ENCODE measurements at places on chromosomes 5 and 9. TPM values are rescaled to one million over a fixed set of nuclear protein-coding genes. Genes with fewer than 3 reads are reported as not detected.

DNA sequence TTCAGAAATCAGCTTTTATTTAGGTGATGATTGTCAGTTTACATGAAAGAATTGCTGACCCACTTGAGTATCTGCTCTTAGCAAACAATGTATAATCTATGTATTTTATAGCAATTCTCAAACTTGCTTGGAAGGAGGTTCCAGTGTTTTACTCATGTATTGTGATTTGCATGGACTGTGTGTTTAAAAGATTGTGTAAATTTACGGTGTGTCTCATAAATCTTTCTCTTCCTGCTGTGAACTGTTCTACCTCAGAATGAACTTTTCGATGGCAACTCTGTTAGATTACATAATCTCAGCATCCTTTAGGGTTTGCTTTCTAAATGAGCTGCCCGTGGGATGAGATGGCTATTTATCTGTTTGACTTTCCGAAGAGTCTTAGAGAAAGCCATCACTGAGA lies 122.5 kb downstream of the MEF2C start:
- DNase-seq, result no peak

Gene GABRA1
- not detected for total RNA-seq

Gene PCDHA4
- total RNA-seq, result 0.24 TPM

DNA sequence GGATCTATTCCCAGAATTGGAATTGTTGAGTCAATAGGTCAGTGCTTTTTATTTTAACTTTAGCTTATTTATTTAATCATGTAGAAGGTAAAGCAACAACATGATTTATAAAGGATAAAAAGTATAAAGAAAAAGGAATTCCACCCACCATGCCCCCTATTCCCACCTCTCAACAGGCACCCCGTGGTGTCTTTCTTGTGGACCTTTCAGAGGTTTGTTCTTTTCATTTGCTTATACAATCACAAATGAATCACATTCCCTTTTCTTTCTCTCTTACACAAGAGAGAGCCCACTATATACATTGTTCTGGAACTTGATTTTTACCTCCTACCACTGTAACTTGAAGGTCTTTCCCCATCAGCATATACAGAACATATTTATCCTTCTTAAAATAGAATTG lies 37.2 kb upstream of the SMIM32 start:
- DNase-seq, result no peak

DNA sequence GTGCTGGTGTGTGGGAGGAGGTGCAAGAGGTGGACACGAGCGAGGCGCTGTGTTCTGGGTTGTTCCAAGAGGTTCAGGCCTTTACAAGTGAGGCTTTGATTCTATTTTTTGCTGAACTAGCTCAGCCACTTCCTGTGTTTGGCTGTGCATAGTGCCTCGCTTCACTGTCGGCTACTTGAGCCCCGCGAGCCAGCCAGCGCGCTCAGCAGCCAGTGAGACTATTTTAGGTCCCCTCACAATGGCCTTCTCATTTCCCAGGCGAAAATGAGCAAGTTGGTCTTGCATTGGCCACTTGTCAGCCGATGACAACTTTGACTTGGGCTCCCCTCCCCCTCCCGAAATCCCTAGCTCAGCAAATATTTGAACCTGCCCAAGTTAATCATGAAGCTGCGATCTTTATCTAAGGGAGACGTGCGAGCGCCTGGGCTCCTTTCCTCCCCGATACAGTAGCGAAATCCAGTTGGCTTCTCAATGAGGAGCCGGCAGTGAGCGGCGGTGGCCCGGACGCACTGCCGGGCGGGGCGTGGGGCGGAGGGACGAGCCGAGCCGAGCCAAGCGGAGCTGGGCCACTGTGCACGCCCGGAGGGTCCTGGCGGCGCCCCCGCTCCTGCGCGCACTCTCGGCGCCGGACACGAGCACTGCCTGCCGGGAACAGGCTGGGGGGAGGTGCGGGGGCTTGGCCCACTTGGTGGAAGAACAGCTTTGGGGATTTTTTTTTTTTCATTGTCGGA lies 72.6 kb downstream of the PIK3R1 start:
- peak; percentile 75 for DNase-seq

GRCh38 chr9:107794259-107794658 lies 304.7 kb upstream of the KLF4 start:
- no peak for DNase-seq

GRCh38 chr5:170362102-170362501 lies 27.1 kb downstream of the KCNMB1 start:
- no peak for DNase-seq

GRCh38 chr5:1010641-1011046 lies 2.0 kb downstream of the NKD2 start:
- peak; percentile 17 for DNase-seq

- DNase-seq, result no peak
Measured at GRCh38 chr9:77554586-77555105, 93.5 kb downstream of the GNA14 start.

DNA sequence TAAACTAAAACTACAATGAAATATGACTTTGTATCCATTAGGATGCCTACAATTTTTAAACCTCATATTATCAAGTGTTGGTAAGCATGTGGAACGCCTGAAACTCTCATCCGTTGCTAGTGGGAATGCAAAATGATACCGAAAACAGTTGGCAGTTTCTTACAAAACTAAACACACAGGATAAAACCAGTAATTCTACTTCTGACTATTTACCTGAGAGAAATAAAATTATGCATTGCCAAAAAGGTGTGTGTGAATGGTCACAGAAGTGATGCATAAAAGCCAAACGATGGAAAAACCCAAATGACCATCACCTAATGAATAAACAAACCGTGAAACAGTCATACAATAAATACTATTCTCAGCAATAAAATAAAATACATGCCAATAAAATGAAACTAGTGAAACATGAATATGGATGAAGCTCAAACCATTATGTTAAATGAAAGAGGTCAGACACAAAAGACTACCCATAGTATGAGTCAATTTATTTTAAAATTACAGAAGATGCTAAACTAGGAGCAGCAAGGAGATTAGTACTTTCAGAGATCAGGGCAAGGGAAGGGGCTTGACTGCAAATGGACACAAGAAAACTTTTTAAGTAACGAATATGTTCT lies 13.4 kb downstream of the AUH start:
- DNase-seq, result no peak

DNA sequence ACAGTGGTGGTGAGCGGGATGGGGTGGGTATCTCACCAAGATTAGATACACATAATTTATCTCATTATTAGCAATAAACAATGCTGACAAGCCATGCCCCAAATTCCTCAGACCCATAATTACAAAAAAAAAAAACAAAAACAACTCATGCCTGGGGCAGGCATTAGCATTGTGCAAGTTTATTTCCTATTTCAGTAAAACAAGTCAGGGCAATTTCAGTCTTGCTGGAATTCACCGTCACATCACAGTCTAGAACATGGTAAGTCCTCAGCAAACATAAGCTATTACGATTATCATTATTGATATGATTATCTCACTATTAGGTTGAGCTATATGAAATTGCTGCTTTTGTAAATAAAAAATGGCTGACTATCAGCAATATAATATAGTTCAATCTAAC lies 57.5 kb upstream of the GNAQ start:
- no peak for DNase-seq

- no peak for DNase-seq
Measured at GRCh38 chr5:177183766-177184360, 50.3 kb downstream of the NSD1 start.

GRCh38 chr5:78830528-78831046 lies 154.5 kb downstream of the ARSB start:
- no peak for DNase-seq

DNA sequence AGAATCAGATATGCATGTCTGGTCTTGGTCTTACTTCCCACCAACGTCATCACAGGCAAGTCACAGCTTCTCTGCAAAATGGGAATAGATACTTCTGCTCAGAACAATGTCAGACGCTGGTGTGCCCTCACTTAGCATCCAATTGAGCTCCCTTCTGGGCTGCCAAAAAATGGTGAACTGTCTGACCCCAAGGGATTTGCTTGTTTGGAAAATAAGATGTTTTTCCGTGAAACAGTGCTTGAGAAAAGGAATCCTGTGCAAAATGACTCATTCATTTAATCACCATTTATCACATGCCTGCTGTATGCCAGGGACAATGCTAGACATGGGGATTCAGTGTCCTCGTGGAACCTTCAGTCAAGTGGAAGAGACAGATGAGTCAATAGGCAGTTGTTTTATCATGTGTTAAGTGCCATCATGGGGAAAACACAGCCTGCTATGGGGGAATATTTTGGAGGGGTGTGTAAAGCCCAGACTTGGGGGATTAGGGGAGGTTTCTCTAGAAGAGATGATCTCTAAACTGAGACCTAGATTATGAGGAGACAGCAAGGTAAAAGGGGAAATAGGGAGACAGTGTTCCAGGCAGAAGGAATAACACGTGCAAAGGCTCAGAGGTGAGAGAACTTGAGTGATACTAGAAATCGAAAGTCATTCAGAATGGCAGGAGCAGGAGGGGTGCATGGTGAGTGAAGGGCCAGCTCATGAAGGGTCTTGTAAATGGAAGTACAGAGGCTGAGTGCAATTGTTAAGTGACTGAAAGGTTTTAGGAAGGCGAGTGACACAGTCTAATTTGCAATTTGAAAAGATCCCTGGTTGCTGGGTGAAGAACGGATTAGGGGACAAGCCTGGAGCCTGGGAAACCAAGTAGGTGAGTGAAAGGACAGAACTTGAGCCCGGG lies 3.9 kb downstream of the NIPAL4 start:
- DNase-seq, result no peak

DNA sequence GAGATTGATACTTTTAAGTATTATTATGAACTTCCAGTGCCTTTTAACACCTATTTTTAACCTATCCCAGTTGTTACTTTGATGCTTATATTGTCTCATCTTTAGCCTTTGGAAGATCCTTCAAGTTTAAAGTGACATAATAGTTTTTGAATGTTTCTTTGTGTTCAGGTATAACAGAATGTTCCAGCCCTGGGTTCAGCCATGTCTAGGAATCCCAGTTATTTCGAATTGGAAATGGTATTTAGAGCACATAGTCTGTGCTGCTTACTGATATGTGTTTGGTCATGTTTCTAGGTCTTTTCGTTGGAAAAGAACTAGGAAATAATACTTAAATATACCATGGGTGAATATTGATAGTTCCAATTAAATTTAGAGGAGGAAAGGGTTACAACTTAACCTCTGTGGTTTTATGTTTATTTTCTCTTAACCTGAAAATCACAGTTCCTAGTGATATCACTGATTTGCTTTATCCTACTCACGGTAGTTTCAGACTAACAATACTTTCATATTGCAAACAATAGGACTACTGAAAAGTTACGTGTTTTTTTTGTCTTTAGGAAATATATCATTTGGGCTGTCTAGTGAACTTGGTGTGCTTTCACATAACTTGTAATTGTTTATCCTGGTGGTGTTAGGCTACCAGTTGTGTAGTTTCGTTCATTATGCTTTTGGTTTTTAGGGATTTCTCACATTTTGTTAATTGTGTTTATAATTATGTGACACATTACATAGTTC lies 37.8 kb downstream of the UHRF2 start:
- DNase-seq, result no peak

- no peak for DNase-seq
Measured at GRCh38 chr9:14063756-14064155, 250.2 kb downstream of the NFIB start.

- no peak for DNase-seq
Measured at GRCh38 chr9:15618540-15619331, 65.9 kb downstream of the CCDC171 start.

DNA sequence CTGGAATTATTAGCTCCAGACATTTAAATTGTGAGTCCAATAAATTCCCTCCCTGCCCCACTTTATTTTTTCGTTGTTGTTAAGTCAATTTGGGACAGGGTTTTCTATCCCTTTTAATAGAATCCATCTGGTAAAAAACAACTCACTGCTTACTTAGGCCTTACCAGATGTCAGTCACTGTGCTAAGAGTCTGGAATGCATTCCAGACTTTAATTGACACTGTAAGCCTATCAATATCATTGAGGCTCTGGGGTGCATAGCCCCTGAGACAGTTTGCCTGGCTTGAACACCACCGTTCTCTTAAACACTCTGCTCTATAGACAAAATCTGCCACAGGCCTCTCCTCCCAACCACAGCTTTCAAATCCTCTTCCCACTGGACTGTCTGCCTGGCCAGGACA lies 175.9 kb downstream of the NSG2 start:
- no peak for DNase-seq

GRCh38 chr5:109329333-109330237 lies 80.2 kb downstream of the PJA2 start:
- no peak for DNase-seq

- DNase-seq, result no peak
Measured at GRCh38 chr9:108058135-108058814, 568.7 kb upstream of the KLF4 start.

Gene TNFSF15
- 0.03 TPM for total RNA-seq

GRCh38 chr9:87107072-87107471 lies 159.8 kb upstream of the GAS1 start:
- no peak for DNase-seq

Gene IPPK
- total RNA-seq, result 6.1 TPM

Gene WHRN
- 7.0 TPM for total RNA-seq

GRCh38 chr9:91423785-91424402 lies at the start of gene NFIL3:
Gene NFIL3, minus strand, starts transcription at chr9:91423832. Its CDS starts 13,098 bp downstream, at chr9:91410734.
- DNase-seq, result peak; percentile 88

DNA sequence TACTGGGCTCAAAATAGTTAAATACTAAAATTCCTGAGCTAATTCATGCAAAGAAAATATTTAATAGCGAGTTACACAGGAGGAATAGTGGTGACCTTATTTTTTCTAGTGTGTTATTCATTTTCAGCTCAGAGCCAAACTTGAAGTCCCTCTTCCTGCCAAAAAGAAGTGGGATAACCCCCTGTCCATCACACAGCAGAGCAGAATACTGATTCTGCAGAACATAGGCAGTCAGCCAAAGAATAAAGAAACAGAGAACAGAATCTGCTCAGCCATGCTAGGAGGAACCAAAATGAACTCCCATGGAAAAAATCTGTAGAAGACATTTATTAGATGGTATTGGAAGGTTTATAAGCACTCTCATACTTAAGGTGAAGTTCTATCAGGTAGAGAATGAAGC lies 49.4 kb upstream of the GRIN3A start:
- DNase-seq, result no peak

DNA sequence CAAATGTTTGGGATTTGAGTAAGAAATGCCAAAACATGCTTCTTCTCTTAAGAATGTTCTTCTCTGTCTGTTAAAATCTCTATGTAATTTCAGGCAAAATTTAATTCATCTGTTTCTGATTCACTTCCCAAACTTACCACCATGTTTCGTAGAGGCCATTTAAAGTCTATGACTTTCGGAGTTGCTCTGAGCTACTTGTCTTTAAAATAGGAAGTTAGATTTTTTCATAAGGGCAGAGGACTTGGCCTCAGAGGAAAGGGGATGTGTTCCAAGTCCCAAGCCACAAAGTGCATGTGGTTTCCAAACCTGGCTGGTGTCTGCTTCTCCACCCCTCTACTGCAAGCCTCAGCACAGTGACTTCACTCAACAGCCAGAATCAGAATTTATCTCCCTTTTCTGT lies 111.3 kb upstream of the ADRA1B start:
- DNase-seq, result peak; percentile 41

All from left cardiac atrium (tissue), 4 donors.